ENCODE measurements at places on chromosomes 1 and 21.

GRCh38 chr1:61117283-61117682 is 34.9 kb downstream of the NFIA start:
- no peak for DNase-seq

DNA sequence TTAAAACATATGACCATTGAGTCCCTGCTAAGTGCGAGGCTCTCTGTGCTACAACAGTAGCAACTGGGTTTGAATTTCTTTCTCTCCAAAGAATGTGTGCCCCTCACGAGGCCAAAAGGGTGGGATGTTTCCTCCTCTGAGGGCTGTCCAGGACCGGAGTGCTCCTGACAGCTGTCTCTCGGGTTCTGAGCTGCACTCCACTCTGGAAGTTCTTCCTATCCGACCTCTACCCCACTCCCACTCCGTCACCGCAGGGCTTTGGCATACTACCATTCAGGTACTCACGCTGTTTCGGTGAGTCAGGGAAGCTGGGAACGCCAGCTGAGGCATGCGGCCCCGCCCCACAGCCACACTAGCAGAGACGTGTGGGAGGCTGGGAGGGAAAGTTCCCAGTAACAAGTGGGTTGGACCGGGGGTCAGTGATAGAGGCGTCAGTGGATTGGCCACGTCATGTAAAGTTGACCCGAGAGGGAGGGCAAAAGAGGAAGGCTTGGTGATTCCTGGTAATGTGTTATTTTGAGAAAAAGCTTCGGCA is 705 bp upstream of the SLC50A1 start:
- peak; percentile 89 for DNase-seq

GRCh38 chr1:115977499-115978258 is 1.4 kb downstream of the SLC22A15 start:
- DNase-seq, result peak; percentile 87

DNA sequence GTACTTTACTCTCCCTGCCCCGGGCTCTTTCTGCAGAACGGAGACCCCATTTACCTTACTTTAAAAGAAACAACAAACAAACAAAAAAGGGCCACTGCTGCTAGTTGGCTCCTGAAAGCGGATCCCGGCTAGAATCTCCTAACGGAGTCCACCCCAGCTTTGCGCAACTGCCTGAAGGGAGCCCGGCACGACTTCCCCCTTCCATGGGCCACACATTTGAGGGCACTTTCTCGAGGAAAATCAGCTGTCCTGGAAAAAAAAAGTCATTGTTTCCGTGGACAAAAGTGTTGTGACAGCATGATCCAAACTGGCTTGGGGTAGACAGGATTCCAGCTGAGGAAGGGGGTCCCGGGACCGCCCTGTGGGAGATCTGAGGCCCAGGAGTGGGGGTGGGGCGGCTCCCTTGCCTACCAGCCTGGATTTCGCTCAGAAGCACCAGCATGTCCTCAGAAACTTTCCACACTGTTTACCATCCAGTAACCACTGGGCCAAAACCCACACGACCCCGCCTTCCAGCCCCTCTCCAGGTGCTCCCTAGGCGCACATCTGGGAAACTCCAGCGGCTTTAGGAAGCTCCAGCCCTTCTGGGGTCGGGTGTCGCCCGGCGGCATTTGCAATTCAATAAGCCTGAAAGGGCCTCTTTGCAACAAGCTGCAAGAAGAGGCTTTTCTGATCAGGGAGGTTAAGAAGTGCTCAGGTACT is 4.8 kb downstream of the RIPK4 start:
- DNase-seq, result no peak

- no peak for DNase-seq
These were observed 105.5 kb downstream of the KIF26B start for GRCh38 chr1:245260110-245260882.

DNA sequence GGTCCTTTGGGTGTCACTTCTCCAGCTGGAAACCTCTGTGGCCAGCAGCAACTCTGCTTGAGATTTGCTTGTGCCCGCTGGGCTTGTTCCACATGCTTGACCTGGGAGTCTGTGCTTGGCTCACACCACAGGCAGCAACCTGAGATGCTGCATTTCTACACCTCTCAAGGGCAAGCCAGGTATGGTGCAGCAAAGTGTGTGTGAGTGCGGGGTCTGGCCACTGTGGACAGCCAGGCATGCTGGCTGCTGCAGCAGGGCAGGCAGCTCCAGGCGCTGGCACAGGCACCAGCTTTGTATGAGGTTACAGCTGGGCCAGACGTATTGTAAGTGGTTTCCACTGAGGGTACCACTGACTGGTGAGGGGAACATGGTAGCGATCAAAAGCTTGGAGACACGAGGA is 242.0 kb downstream of the PTGER3 start:
- DNase-seq, result no peak

All from fibroblast of skin of abdomen (primary cell).